ENCODE measurements at places on chromosomes 1 and 21.

DNA sequence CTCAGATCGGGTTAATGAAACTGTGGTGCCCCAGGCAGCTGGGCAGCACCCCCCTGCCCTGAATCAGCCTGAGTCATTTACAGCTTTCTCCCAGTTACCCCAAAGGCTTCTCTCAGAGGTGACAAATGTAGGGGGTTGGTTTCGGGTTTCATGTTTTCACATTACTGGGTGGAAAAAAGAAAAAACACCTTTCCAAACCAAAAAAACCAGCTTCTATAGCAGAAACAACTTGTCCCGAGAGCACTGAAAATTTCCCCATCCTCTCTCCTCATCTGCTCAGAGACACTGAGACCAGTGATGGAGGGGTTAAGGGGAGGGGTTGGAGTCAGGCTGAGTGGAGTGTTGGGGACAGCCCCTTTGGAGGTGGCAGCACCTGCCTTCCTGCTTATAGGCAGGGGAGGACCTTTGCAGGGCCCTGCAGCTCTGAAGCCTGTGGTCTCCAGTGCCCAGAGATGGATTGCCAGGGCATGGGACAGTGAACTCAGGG lies 15.6 kb downstream of the UTP11 start:
- DNase-seq = no peak

DNA sequence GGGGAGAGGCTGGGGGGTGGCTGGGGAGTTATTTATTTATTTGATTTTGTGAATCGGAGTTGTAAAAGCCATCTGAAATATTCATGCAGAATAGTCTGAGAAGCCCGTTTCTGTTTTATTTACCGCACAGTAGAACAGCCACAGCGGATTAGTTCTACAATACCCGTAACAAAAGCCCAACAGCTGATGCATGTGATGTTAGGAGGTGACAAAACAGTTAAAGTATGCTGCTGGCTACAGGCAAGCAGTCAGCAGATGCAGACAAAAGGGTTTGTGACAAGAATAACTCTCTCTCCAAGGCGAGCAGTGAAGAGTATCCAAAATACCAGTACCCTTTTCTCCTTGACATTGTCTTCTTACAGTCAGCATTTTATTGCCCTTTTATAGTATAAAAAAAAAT lies 42.0 kb downstream of the PROX1 start:
- no peak for DNase-seq

DNA sequence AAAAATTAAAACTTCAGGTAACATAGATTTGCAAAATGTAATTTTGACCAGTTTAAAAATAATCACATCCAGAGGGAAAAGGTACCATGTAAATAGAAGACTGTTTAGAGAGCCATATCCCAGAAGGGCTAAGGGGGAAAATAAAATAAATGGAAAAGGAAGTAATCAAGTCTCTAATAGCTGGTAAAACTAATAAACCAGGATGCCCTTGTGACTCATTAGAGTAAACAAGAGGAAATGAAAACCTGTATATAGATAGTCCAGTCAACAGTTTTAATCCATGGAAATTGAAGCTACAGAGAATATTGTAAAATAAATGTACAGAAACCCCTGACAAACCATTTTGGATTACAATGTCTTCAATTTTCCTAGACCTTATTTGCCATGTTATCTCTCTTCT lies 698.0 kb upstream of the RGS18 start:
- no peak for DNase-seq

GRCh38 chr1:229223498-229223897 lies 47.4 kb upstream of the RAB4A start:
- DNase-seq = no peak

GRCh38 chr1:242025681-242026080 lies 26.8 kb upstream of the MAP1LC3C start:
- DNase-seq = no peak
